ENCODE measurements at places on chromosomes 12 and 14.

GRCh38 chr14:100240668-100241032 is 1.7 kb downstream of the YY1 start:
- DNase-seq = no peak

DNA sequence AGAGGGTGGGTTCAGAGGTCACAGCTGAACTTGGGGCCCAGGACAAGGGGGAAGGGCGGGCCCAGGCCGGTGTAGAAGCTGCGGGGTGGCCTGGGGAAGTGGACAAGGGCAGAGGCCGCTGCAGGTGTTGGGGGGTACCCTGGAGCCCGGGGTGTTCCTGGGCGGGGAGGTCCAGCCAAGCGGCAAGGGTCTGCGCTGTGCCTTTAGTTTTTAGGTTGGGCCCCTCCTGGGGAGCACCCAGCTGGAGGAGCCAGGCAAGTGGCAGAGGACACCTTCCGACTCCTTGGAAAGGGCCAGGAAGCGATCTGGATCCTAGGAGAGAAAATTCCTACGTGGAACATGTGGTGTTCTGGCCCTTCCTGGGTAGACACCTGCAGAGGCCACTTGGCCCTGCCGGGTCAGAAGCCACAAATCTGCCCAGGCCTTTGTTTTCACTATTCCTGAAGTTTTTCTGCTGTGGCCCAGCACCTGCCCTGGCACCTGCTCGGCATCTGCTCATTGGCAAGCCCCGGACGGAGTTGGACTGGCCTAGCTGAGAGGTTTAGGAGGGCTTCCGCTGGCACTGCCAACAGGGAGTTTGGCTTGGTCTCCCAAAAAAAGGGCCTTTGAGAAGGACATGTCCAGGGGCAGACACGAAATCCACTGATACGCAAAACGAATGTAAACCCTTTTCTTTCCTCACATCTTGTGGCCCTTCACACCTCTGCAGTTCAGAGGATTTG is 61.1 kb downstream of the SMUG1 start:
- no peak for DNase-seq

DNA sequence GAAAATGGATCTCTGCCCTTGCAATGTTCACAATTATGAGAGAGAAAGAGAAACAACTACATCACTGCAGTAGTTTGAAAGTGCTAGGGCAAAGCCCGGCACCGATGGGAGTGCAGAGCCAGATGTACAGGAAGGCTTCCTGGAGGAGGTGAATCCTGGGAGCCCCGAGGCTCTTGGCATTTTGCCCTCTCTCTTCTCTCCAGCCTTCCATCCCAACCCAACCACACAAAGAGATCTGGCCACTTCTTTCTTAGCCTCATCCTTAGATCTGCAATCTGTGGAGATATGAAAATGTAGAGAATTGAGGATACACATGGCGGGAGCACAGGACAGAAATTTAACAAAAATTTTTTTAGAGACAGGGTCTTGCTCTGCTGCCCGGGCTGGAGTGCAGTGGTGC is 3.3 kb upstream of the PAPLN start:
- DNase-seq = no peak

GRCh38 chr12:123131291-123131832 is 19.5 kb downstream of the PITPNM2 start:
- DNase-seq = no peak

GRCh38 chr12:65672441-65672840 is 151.8 kb upstream of the HMGA2 start:
- DNase-seq = no peak
